ENCODE measurements at places on chromosomes 2 and 18.

- DNase-seq, result no peak
Measured at GRCh38 chr2:18668221-18668620, 78.9 kb upstream of the NT5C1B start.

GRCh38 chr2:172226244-172227061 lies 123.8 kb upstream of the DLX2 start:
- DNase-seq, result no peak

DNA sequence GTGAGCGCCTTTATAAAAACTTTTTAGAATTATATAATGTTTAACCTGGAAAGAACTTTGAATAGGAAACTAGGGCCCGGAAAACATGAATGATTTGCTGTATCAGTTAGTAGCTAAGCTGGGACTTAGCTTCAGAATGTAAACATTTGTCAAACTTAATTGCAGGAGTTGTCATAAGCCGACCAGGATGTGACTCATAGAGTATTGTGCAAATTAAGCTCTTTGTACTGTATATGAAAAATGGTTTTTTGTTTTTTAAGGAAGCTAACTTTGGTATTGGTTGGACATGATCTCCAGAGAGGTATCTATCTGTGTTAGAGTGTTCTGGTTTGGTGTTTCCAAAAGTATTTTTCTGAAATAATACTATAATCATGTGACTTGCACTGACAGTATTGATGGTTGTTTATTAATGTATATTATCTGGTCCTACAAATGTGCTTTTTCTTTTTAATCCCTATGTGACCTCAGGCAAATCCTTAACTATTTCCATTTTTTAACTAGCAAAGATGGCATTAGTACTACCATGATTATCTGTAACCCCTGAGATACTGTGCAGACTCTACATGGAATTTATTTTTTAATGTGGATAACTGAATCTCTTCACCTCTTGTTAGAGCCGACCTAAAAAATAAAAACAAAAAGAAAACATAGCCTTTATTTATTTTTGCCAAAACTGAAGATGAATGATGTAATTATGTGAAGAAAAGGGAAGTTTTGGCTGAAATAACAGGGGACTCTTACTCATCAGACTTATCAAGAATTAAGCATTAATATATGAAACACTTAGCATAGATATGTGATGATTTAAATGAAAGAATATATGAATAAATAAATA lies 11.7 kb downstream of the YIPF4 start:
- no peak for DNase-seq

- DNase-seq, result no peak
Measured at GRCh38 chr2:226184940-226185615, 614.5 kb downstream of the IRS1 start.

- DNase-seq, result no peak
Measured at GRCh38 chr2:185181901-185182300, 556.7 kb upstream of the FSIP2 start.

- DNase-seq, result no peak
Measured at GRCh38 chr2:104888489-104889258, 34.8 kb downstream of the POU3F3 start.

GRCh38 chr2:100739735-100740432 lies 80.1 kb upstream of the NPAS2 start:
- DNase-seq, result no peak

GRCh38 chr2:233063976-233064411 lies 3.9 kb downstream of the INPP5D start:
- DNase-seq, result no peak

GRCh38 chr18:11072632-11073031 lies 76.7 kb downstream of the PIEZO2 start:
- no peak for DNase-seq

DNA sequence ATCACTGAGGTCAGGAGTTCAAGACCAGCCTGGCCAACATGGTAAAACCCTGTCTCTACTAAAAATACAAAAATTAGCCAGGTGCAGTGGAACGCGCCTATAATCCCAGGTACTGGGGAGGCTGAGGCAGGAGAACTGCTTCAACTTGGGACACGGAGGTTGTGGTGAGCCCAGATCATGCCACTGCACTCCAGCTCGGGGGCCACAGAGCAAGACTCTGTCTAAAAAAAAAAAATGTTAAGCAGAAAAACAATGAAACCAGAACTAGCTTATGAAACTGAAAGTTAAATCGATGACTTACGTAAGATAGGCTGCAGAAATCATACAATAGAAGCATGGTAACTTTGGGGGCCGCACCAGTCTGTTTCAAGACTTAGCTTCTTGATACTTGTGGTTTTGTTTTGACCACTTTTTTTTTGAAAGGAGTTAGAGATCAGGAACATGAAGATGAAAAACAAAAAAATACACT lies 6.2 kb upstream of the GPR155 start:
- no peak for DNase-seq

- DNase-seq, result no peak
Measured at GRCh38 chr2:42800461-42800962, 8.1 kb upstream of the HAAO start.

DNA sequence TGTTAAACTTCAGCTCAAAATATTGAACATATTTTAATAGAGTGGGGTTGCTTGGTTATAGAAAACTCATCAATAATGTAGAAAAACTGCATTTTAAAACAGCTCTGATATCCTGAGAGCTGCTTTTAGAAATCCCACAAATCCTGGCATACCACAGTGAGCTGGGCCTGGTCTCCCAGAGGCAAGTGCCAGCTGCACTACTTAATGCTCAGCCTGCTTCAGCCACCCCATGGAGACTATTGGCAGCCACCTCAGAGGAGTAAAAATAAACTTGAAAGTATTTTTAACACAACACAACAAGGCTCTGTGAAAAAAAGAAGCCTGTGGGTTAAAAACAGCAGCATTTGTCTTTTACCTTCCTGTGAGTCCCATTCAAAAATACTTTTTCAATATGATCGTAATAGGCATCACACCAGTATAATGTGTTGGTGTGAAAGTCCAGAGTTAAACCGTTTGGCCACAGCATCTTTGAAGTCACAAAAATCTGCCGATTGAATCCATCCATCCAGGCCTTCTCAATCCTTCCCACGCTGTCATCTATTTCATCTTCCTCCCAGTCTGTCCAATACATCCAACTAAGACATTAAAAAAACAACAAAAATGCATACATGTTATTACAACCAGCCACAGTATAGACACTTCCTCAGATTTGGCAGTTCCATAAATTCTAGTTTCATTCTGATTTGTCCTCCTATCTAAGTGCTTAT lies 1115.3 kb downstream of the LRP1B start:
- no peak for DNase-seq

DNA sequence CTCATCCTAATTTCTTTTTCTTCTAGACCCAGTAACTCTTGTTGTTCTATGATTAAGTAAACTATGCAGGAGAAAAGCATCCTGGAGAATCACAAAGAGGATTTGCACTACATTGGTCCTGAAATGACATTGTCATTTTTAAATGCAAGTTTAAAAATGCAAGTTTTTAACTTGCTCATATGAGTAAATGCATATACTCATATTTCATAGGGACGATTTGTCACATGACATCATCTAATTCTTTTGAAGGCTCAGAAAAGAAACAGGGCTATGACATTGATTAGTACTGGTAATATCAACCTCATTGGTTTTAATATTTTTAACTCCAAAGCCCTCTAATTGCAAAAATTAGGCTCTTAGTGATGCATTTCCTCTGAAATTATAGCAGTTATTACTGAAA lies 324.4 kb downstream of the LRRTM1 start:
- no peak for DNase-seq

GRCh38 chr2:171735991-171736710 lies 48.9 kb downstream of the DYNC1I2 start:
- no peak for DNase-seq

GRCh38 chr2:40049781-40050180 lies 270.7 kb upstream of the THUMPD2 start:
- no peak for DNase-seq

- DNase-seq, result no peak
Measured at GRCh38 chr2:195388028-195388427, 269.0 kb upstream of the SLC39A10 start.

GRCh38 chr18:7789856-7790552 lies 222.9 kb downstream of the PTPRM start:
- DNase-seq, result peak; percentile 29

GRCh38 chr18:62571648-62572047 lies 48.8 kb downstream of the ZCCHC2 start:
- DNase-seq, result no peak

DNA sequence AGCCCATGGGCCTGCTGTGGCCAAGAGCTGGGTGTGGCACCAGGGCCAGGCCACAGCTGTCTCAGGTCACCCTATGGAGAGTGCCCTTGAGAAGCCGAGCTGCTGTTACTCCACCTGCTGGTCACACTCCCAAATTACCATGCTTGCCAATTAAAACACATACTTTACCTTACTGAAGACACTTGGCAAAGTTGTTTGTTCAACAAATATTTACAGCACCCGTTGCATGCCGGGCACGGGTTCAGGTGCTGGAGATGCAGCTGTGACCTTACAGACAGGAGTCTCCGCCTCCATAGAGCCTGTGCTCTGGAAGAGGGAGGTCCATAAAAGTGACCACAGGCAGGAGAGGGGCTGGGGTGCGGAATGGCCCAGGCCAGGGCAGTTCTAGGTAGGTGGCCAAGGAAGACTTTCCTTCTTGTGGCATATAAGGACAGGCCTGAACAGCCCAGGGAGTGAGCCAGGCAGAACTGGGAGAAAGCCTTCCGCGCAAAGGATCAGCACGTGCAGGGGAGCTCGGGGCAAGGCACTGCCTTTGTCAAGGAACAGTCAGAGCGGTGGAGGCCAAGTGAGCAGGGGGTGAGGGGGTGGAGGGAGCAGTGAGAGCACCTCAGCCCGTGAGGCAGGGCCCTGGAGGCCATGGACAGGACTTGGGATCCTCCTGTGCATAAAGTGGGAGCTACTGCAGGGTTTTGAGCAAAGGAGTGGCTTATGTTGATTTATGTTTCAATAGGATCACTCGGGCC lies 23.6 kb upstream of the RBM44 start:
- DNase-seq, result peak; percentile 63

- DNase-seq, result no peak
Measured at GRCh38 chr2:240593703-240594451, 7.3 kb downstream of the CAPN10 start.

DNA sequence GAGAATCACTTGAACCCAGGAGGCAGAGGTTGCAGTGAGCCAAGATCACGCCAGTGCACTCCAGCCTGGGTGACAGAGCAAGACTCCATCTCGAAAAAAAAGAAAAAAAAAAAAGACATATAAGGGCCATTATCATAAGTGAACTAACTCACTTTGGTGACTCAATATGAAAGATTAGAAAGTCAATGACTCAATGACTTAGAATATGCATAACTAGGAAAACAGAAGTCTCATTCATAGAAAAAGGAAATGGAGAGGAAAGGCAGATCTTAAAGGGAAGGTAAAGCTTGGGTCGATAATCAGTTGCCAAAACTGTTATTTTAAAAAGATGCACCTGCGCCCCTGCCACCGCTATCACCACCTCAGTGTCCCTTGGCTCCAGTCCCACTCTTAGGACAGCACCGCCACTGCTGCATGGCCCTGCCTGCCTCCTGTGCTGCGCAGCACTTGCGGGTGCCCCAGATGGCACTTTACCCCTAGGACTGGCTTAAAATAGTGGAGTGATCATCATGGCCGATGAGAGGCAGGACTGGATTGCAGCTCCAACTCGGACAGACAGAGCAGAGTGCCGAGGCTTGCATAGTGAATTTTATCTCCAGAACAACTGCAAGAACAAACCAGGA lies 54.7 kb downstream of the INO80D start:
- DNase-seq, result no peak

DNA sequence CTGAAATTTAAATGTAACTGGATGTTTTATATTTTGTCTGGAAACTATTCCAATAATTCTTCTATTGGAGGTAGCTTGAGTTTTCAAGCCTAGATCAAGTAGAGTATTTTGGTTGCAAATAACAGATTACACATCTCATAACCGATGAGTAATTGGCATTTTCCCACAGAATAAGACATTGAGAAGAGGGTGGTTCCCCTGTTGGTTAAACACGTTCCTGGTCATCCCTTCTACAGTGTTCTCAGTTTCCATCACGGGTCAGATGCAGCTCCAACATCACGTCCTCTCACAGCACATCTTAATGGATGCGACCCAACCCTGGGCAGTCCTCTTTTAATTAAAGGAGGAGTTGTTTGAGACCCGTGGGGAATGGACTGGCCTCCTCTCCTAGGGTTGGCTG lies 149.0 kb upstream of the ZNF516 start:
- no peak for DNase-seq

DNA sequence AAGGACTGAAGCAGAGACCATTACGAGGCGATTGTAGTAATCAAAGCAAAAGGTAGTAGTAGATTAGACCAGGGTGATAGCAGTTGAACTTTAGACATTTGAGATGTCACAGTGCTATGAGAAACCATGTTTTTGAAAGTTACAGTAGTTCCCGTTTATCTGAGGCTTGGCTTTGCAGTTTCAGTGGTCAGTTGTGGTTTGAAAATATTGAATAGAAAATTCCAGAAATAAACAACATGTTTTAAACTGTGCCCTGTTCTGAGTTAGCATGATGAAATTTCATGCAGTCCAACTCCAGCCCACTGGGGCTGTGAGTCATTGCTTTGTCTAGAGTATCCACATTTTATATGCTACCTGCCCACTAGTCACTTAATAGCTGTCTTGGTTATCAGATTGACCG lies 47.5 kb downstream of the ZNF638 start:
- DNase-seq, result no peak

GRCh38 chr2:187826023-187826422 lies 271.8 kb upstream of the TFPI start:
- DNase-seq, result no peak

GRCh38 chr2:219766658-219767057 lies 139.2 kb downstream of the SLC4A3 start:
- no peak for DNase-seq

DNA sequence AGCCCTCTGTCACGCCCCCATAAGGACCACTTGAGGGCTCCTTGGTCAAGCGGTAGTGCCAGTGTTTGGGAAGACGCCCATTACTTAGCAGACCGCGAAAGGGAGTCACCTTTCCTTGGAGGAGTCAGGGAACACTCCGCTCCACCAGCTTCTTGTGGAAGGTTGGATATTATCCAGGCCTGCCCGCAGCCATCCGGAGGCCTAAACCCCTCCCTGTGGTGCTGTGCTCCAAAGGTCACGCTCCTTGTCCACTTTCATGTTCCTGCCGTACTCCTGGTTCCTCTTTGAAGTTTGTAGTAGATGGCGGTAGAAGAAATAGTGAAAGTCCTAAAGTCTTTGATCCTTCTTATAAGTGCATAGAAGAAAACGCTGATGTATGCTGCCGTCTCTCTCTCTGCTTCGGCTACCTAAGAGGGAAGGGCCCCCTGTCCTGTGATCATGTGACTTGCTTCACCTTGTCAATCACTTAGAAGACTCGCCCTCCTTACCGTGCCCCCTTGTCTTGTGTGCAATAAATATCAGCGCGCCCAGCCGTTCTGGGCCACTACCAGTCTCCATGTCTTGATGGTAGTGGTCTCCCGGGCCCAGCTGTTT lies 1.7 kb upstream of the CATIP start:
- DNase-seq, result no peak

- DNase-seq, result no peak
Measured at GRCh38 chr18:29321561-29321960, 1144.6 kb upstream of the CDH2 start.

- no peak for DNase-seq
Measured at GRCh38 chr18:33837191-33837590, 259.2 kb downstream of the ASXL3 start.

Data from HEK293T (cell line).